ENCODE measurements at places on chromosomes 12 and 14.

- no peak overlapping the region for H3K4me3 ChIP-seq
- H3K27me3 ChIP-seq = peaks cover 24% of the 10 kb centered on the region
- no peaks in the 10 kb centered on the region for H3K36me3 ChIP-seq
- no peak overlapping the region for H3K27ac ChIP-seq
- DNase-seq = no peak
Observed at GRCh38 chr12:27965966-27966365, 6.6 kb downstream of the PTHLH start.

DNA sequence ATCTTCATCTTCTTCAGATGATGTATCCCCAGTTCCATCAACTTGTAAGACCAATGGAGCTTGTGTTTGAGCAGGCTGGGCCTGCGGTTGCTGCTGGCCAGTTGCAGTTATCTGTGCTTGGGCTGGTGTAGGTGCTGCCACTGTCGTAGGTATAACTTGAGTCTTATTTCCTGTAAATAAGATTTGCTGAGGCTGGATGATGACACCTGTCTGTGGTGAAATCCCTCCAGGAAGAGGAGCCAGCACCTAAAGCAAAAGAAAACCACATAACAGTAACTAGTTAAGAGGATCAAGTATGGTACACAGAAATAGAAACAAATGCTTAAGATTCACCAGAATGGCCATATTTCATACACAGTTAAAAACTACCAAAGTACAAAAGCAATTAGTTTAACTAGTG, 28.2 kb downstream of the GTF2A1 start:
- no peaks in the 10 kb centered on the region for H3K36me3 ChIP-seq
- H3K27ac ChIP-seq = no peak overlapping the region
- no peaks in the 10 kb centered on the region for H3K4me1 ChIP-seq
- no peak for DNase-seq
- no peak overlapping the region for H3K4me3 ChIP-seq

GRCh38 chr14:56338674-56339073, 220.5 kb downstream of the PELI2 start:
- H3K27ac ChIP-seq = no peak overlapping the region
- H3K4me1 ChIP-seq = peaks cover 30% of the 10 kb centered on the region
- DNase-seq = no peak
- H3K4me3 ChIP-seq = no peak overlapping the region
- no peaks in the 10 kb centered on the region for H3K27me3 ChIP-seq

DNA sequence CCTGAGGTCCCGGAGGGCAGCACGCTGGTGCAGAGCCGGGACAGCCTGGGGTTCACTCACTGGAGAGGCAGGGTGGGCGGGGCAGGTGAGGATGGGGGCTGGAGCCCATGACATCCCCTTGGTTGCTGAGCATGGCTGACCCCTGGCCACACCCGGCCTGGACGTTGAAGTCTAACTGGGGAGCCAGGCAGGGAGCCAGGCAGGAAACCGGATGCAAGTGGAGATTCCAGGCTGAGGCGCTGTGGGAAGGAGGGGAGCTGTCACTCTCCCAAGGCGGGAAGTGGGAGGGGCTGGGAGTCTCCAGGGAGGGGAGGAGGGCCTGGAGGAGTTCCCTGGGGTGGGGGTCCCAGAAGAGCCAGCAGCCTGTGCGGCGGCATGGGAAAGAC, 7.7 kb upstream of the INF2 start:
- H3K27me3 ChIP-seq = no peaks in the 10 kb centered on the region
- peaks cover 57% of the 10 kb centered on the region for H3K4me1 ChIP-seq
- peak overlapping the region; percentile 89 for H3K27ac ChIP-seq
- H3K36me3 ChIP-seq = no peaks in the 10 kb centered on the region
- DNase-seq = peak; percentile 96
- H3K4me3 ChIP-seq = peak overlapping the region; percentile 31

DNA sequence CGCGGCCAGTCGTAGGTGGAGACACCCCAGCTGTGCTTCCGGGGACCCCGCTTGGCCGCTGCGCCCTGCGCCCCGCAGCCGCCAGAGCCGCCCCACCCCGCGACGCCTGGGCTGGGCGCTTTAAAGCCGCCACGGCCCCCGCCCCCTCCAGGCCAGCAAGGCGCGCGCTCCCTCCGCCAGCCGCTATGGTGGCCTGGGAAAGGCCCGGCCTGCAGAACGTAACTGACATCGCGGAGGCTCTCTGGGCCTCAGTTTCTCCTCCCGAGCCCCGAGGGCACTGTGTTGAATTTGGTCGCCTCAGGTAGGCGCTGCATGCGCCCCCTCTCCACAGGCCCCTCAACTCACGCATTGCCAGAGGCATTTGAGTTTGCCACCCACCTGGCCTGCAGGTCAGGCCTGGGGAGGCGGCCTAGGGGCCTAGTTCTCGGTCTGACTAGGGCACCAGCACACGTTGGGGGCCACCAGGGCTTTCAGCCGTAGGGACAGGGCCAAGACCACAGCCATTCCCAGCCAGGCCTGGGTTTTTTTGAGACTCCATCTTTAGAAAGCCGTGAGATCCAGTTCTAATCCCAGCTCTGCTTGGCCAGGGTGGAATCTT, at the start of gene NGB:
NGB (minus strand) TSS at position 94 of the 598 bp plus-strand sequence. CDS start 269 bp downstream, outside the sequence.
- no peak for DNase-seq
- no peaks in the 10 kb centered on the region for H3K4me1 ChIP-seq
- H3K36me3 ChIP-seq = no peaks in the 10 kb centered on the region
- no peak within 1 kb of the TSS for H3K27ac ChIP-seq

GRCh38 chr12:71704920-71705319, 19.0 kb downstream of the TMEM19 start:
- peaks cover 5% of the 10 kb centered on the region for H3K36me3 ChIP-seq
- no peaks in the 10 kb centered on the region for H3K4me1 ChIP-seq
- no peak for DNase-seq
- H3K27me3 ChIP-seq = no peaks in the 10 kb centered on the region
- H3K27ac ChIP-seq = no peak overlapping the region
- H3K4me3 ChIP-seq = no peak overlapping the region

GRCh38 chr12:95473231-95473883, 595 bp upstream of the METAP2 start:
- H3K27me3 ChIP-seq = no peaks in the 10 kb centered on the region
- DNase-seq = no peak
- peak overlapping the region; percentile 93 for H3K27ac ChIP-seq
- peak overlapping the region; percentile 61 for H3K4me3 ChIP-seq
- peaks cover 9% of the 10 kb centered on the region for H3K36me3 ChIP-seq
- peaks cover 25% of the 10 kb centered on the region for H3K4me1 ChIP-seq

DNA sequence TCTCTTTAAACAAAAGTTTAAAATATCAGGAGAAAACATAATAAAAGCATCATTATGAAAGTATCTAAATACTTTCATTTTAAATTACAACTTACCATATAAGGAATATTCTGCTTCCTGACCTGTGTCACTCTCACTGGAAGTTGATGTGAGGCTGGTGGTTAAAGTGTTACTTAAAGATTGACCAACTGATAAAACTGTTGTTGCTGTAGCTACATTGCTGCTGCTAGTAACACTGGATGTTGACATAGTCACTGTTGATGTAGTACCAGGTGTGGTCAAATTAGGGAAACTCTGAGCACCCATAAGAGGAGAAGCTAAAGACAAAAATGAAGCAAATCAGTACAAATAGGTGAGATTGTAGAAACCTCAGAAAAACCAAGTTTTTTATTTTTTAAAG, 79.9 kb downstream of the HECTD1 start:
- H3K36me3 ChIP-seq = peaks cover 21% of the 10 kb centered on the region
- no peak overlapping the region for H3K27ac ChIP-seq
- no peak for DNase-seq

DNA sequence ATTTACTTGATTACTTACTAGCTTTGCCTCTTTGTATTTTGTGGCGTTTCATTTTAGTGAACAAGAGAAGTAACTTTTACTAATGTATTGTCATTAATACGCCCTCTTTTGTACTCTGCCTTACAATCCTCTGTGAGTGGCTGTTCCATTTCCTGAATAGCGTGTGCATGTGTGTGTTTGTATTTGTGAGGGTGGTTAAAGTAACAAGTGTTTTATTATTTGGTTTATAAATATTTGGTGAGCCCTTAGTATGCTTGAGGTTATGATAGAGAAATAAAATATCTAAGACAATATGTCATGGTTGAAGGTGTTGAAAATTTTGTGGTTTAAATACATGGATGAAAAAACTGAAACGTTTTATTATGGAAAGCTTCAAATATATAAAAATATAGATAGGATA, 71.7 kb upstream of the REP15 start:
- no peak overlapping the region for H3K27ac ChIP-seq
- no peaks in the 10 kb centered on the region for H3K27me3 ChIP-seq
- H3K4me1 ChIP-seq = peaks cover 7% of the 10 kb centered on the region
- no peak for DNase-seq
- H3K4me3 ChIP-seq = no peak overlapping the region

GRCh38 chr12:119573086-119573485, 20.5 kb upstream of the TMEM233 start:
- H3K27me3 ChIP-seq = no peaks in the 10 kb centered on the region
- no peak for DNase-seq
- H3K4me3 ChIP-seq = no peak overlapping the region
- H3K27ac ChIP-seq = no peak overlapping the region
- H3K4me1 ChIP-seq = no peaks in the 10 kb centered on the region

GRCh38 chr14:29144621-29145020, 378.0 kb downstream of the FOXG1 start:
- no peak for DNase-seq
- H3K36me3 ChIP-seq = no peaks in the 10 kb centered on the region
- H3K27ac ChIP-seq = no peak overlapping the region
- no peaks in the 10 kb centered on the region for H3K27me3 ChIP-seq
- no peaks in the 10 kb centered on the region for H3K4me1 ChIP-seq

DNA sequence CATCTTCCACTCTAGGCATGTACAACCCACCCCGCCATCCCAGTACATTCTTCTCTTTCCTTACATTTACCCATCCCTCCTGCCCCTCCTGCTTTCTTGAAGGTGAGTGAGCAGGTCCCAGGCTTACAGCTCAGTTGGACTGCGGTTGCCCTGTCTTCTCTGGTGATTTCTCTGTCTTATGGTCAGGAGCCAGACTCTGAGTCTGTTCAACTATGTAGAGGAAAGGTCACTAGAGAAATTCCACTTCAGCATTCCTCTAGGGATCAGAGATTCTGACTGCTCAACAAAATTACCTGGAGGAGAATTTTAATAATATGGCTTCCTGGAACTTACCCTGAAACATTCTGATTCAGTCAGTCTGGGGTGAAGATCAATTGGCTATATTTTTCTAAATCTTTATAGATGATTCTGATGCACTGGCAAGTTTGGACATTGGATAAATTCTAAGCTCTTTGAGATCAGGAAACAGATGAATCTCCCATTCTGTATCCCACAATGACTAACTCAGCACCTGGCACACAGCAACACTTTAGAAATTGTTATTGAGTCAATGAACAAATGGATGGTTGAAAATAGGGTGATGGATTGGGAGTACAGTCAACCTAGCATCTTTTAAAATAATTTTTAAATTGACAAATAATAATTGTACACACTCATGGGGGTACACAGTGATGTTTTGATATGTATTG, 128.6 kb upstream of the HIF1A start:
- DNase-seq = no peak
- peaks cover 40% of the 10 kb centered on the region for H3K4me1 ChIP-seq
- H3K4me3 ChIP-seq = no peak overlapping the region
- peaks cover 3% of the 10 kb centered on the region for H3K27me3 ChIP-seq

GRCh38 chr12:74903522-74903921, 306.1 kb downstream of the KCNC2 start:
- no peak for DNase-seq
- no peaks in the 10 kb centered on the region for H3K27me3 ChIP-seq
- no peaks in the 10 kb centered on the region for H3K36me3 ChIP-seq
- H3K4me1 ChIP-seq = no peaks in the 10 kb centered on the region

GRCh38 chr12:14979468-14979867, 6.6 kb downstream of the PDE6H start:
- H3K36me3 ChIP-seq = no peaks in the 10 kb centered on the region
- no peak overlapping the region for H3K4me3 ChIP-seq
- no peaks in the 10 kb centered on the region for H3K4me1 ChIP-seq

GRCh38 chr14:64844272-64844671, 35.4 kb downstream of the SPTB start:
- H3K27me3 ChIP-seq = no peaks in the 10 kb centered on the region
- H3K4me1 ChIP-seq = no peaks in the 10 kb centered on the region
- DNase-seq = no peak
- H3K36me3 ChIP-seq = no peaks in the 10 kb centered on the region
- H3K4me3 ChIP-seq = no peak overlapping the region

GRCh38 chr14:99248761-99249171, 23.2 kb downstream of the BCL11B start:
- no peaks in the 10 kb centered on the region for H3K36me3 ChIP-seq
- no peak for DNase-seq
- no peak overlapping the region for H3K27ac ChIP-seq
- peaks cover 88% of the 10 kb centered on the region for H3K27me3 ChIP-seq
- no peak overlapping the region for H3K4me3 ChIP-seq

GRCh38 chr12:121238604-121239350, 28.8 kb downstream of the P2RX4 start:
- H3K4me1 ChIP-seq = peaks cover 45% of the 10 kb centered on the region
- no peaks in the 10 kb centered on the region for H3K36me3 ChIP-seq
- no peak overlapping the region for H3K4me3 ChIP-seq
- peak overlapping the region; percentile 76 for H3K27ac ChIP-seq
- DNase-seq = no peak

DNA sequence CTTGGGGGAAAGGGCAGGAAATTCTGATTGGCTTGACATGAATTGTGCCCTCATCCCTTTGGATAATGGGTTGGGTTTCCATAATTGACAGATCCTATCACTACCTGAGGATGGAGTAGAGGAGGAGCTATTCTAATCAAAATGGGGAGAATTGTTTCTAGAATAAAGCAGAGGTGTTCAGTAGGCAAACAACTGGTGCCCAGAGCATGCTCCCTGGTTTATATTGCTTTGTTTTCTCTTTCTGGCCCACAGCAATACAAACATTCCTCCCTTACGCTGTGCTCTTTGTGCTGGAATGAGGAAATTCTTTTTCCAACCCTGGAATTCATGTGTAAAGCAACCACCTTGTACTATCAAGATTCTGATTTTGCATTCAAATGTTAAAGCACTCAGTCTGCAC, 147.4 kb downstream of the RASSF9 start:
- H3K27ac ChIP-seq = no peak overlapping the region
- DNase-seq = no peak
- H3K4me1 ChIP-seq = no peaks in the 10 kb centered on the region
- no peaks in the 10 kb centered on the region for H3K36me3 ChIP-seq
- no peaks in the 10 kb centered on the region for H3K27me3 ChIP-seq

DNA sequence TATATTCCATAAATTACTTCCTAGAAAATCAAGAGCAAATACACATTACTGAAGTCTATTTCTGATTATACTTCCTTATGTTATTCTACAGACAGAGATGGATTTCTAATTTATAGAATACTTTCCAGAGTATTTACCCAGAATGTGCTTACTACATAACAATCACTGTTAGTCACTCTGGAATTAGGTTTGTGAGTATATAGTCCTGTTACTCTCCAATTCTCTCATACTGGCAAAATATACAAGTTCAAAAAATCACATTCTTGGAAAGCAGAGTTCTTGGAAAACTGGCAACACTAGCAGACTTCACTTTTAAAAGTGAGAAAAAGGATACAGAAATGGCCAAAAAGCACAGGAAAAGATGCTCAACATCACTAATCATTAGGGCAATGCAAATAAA, 7.3 kb downstream of the PPP2R5E start:
- no peak overlapping the region for H3K4me3 ChIP-seq
- H3K27me3 ChIP-seq = no peaks in the 10 kb centered on the region

GRCh38 chr12:45381351-45381750, 165.5 kb downstream of the ANO6 start:
- no peaks in the 10 kb centered on the region for H3K4me1 ChIP-seq
- H3K27me3 ChIP-seq = no peaks in the 10 kb centered on the region
- no peak for DNase-seq
- no peak overlapping the region for H3K27ac ChIP-seq
- no peak overlapping the region for H3K4me3 ChIP-seq

GRCh38 chr12:63826006-63826585, 18.4 kb upstream of the SRGAP1 start:
- H3K27me3 ChIP-seq = no peaks in the 10 kb centered on the region
- H3K27ac ChIP-seq = no peak overlapping the region
- H3K4me3 ChIP-seq = no peak overlapping the region
- no peaks in the 10 kb centered on the region for H3K36me3 ChIP-seq
- DNase-seq = no peak
- H3K4me1 ChIP-seq = no peaks in the 10 kb centered on the region
